ENCODE measurements at places on chromosomes 6 and 20. TPM values are rescaled to one million over a fixed set of nuclear protein-coding genes. Genes with fewer than 3 reads are reported as not detected.

APCDD1L gene
- polyA plus RNA-seq = 5.1 TPM

KCNQ5 gene
- polyA plus RNA-seq = 0.69 TPM

CHRNA4 gene
- 0.62 TPM for polyA plus RNA-seq

MCUR1 gene
- 32.1 TPM for polyA plus RNA-seq

CTCFL gene
- polyA plus RNA-seq = 0.24 TPM

SLC13A3 gene
- 3.0 TPM for polyA plus RNA-seq

RHAG gene
- 1.5 TPM for polyA plus RNA-seq
